ENCODE measurements at places on chromosomes 13 and 19.
A peak's percentile ranks its signal among the peaks of the same experiment; 100 is the strongest.

GRCh38 chr13:89786531-89786930 lies 1561.0 kb upstream of the MIR17HG start:
- DNase-seq = no peak

GRCh38 chr13:81779876-81780275 lies 1439.0 kb upstream of the SPRY2 start:
- DNase-seq = no peak

DNA sequence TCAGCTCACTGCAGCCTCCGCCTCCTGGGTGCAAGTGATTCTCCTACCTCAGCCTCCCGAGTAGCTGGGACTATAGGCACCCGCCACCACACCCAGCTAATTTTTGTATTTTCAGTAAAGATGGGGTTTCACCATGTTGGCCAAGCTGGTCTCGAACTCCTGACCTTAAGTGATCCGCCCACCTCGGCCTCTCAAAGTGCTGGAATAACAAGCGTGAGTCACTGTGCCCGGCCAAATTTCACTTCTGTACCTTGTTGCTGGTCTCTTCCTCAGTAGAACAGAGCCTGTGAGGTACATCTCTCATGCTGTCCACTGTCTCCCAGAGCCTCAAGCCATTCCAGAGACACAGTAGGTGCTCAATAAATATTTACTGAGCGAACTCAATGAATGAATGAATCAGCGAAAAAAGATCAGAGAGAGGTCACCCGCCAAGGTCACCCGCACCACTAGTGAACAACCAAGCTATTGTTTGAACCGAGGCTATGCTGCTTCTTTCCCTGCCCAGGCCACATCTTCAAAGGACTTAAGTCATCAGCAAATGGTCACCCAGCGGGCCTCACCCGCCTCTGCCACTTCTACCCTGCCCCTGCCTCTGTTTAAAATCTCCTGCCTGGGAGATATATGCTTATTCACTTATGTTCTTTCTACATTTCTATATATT lies 9.3 kb downstream of the TMEM143 start:
- DNase-seq = no peak

- DNase-seq = no peak
Measured at GRCh38 chr19:46603195-46603637, 2.1 kb downstream of the CALM3 start.

- no peak for DNase-seq
Measured at GRCh38 chr19:3556978-3557460, 367 bp downstream of the MFSD12 start.

- no peak for DNase-seq
Measured at GRCh38 chr13:46341112-46341711, 45.8 kb downstream of the RUBCNL start.

GRCh38 chr19:56310462-56310861 lies 4.2 kb downstream of the ZSCAN5A start:
- no peak for DNase-seq

- no peak for DNase-seq
Measured at GRCh38 chr13:46632176-46632575, 79.2 kb downstream of the LRCH1 start.

DNA sequence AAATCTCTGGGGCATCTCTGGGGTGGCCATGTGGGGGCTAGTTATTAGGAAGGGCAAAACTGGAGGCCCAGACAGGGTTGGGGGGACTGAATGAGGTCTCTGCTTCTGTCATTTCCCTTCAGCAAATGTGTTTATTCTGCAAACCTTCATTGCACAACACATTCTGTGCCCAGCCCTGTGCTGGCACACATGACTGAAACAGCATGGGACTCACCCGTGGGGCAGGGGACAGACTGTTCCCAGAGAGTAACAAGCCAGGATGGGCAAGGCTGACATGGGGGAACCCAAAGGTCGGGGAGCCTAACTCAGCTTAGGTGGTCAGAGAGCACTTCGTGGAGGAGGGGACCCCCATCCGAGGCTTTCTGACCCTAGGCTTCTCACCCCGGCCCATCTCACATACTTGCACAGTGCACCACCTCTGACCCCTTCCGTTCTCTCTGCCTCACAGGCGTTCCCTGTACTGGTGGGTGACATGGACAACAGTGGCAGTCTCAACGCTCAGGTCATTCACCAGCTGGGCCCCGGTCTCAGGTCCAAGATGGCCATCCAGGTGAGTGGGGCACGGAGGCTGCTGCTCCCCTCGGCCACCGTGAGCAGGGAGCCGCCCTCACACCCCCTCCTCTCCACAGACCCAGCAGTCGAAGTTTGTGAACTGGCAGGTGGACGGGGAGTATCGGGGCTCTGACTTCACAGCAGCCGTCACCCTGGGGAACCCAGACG lies 2.4 kb downstream of the TOMM40 start:
- DNase-seq = no peak

DNA sequence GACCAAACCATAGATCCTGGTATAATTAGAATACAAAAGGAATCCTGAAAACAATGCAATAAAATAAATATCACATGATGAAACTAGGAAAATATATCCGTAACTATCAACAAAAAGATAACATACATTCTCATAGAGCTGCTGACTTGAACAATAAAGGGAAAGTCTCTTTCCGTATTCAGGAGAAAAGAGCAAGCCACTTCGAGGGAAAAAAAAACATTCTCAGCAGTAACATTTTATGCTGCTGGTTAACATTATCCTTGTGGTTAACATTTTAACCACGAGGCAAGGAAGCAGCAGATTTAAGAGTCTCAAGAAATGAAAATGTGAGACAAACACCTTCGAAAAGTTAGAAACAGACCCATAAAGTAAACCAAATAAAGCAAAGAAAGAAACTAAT lies 25.8 kb downstream of the NALCN start:
- no peak for DNase-seq

DNA sequence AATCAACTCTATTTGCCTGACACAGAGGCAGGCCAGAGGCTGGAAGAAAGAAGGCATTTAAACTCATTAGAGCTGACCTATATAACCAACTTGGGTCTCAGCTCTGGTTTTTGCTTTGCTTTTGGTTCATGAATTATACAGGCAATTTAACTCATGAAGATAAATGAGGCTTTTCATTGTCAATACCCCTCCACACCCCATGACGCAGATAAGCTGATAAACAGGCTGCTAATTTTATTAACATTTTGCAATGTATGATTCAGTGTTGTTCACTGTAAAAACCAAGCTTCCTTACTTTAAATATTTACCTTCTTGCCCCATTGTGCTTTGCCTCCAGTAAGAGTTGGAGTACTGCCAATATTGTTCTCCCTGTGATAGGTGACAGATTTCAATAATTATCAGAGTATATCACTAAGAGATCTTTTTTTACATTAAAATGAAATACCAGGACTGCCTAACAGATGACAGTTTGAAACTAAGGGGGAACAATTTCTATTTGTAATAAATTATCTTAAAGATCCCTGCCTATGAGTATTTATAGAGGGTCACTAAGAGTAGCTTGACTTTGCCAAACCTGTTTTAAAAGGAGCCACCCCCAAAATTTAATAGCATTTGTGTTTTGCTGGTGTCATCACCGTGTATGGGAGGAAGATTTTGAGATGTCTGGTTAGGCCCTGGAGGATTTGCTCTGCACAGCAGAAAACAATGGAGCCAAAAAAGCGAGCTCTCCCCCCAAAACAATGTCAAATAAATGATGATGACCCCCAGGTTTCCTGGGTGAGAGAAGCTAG lies 472.7 kb upstream of the NBEA start:
- no peak for DNase-seq

DNA sequence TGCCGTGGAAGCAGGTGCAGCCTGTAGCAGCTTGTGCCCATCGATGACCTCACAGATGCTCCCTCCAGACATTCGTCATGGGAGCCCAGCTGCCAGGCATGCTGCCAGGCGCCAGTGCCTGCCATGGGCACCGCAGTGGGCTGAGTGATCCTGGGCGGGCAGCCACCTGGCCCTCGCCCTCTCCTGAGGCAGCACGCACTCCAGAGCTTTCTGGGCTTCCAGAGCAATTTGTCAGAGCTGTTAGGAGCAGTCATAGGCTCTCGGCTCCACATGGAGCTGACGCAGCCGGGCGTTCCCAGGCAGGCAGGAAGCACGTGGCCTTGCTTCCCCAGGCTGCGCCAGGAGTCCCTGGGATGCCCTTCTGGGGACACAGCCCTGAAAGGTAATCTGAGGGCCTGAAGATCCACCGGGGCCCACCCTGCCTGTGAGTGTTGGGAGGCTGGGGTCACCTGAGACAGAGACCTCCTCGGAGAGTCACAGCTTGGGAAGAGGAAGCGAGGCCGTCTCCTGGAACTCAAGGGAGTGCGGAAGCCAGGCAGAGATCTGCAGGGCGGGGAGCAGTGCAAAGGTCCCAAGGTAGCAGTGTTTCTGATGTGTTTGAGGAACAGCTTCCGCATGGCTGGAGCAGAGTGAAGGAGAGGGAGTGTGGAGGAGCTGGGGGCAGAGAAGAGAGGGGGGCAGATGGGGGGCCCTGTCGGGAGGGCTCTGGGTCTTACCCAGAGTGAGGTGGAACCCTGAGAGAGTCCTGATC lies 50.6 kb downstream of the DPF1 start:
- no peak for DNase-seq

GRCh38 chr13:30802953-30803478 lies 67.7 kb downstream of the ALOX5AP start:
- no peak for DNase-seq

GRCh38 chr19:40139533-40140287 lies 49.0 kb upstream of the ZNF780A start:
- peak; percentile 38 for DNase-seq

DNA sequence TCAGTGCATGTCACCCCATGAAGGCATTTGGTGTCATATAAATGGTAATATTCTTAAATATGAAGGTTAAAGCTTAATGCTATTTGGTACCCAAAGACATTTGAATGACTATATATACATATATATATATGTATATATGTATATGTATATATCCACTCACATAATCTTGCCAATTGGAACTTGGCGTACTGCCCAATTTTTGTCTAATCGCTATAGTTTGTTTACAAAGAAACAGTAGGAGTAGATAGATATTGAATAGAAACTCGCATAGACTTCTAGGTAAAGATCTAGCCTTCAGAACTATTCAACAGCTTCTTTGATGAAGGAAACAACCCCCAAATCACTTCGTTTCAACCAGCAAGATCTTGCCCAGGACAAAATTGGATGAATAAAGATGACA lies 24.1 kb downstream of the KLF5 start:
- DNase-seq = no peak

GRCh38 chr13:24096659-24097058 lies 63.9 kb upstream of the SPATA13 start:
- no peak for DNase-seq

DNA sequence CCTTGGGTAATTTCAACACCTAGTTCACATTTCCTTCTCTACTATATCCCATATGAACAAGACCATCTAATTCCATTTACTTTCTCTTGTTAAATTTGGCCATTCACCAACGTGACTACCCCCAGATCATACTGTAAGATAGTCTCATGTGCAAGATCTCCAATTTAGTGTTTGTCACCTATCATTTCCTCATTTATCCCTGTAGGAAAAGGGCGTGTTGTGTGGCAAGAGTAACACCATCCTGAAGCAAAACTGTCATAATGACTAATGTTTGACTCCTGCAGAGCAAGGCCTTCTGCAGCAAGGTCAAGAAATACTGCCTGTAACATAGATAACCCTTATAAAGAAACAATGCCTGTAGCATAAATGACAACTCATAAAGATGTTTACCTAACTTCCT lies 51.3 kb downstream of the SUCLA2 start:
- no peak for DNase-seq

- DNase-seq = no peak
Measured at GRCh38 chr19:16206046-16206605, 8.4 kb downstream of the AP1M1 start.

GRCh38 chr19:35816262-35816661 lies 3.6 kb upstream of the PRODH2 start:
- no peak for DNase-seq

DNA sequence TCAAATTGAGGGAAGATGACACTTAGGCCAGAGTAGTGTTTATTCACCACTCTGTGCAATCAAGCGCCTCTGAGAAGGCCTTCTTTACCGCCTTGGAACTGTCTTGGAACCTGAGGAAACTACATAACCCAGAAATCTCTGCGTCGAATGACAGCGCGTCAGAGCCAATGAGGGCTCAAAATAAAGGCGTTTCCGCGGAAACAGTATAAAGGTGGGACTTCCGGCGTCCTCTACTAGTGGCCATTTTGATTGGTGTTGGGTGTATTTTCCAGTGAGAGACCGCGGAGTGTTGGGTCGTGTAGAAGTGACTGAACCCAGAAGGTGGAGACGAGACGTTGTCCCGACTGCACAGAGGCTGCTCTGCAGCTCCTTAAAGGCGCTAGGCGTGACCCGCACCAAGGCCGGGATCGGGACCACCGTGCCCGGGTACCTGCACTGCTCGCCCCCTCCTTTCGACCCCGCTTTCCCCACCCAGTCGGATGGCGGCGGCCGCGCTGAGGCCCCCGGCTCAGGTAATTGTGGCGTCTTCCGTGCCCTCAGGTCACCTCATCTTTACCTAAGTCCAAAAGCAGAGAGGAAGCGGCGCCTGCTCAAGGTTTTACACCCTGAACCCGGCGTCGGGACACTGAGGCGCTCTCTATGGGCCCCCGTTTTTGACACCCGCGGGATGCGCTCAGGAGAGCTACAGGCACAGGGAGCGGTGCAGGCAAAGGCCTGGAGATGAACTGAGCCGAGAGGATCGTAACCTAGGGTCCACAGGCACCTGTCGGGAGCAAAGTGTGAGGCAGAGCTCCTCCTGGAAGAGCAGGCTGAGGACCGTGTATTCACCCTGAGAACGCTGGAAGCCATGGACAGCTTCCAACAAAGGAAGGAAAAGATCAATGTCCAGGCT lies at the start of gene ZNF776:
TSS of gene ZNF776 (plus strand) at position 236 of the 892 bp plus-strand sequence. CDS start at position 480, 244 bp downstream.
- DNase-seq = peak; percentile 80

DNA sequence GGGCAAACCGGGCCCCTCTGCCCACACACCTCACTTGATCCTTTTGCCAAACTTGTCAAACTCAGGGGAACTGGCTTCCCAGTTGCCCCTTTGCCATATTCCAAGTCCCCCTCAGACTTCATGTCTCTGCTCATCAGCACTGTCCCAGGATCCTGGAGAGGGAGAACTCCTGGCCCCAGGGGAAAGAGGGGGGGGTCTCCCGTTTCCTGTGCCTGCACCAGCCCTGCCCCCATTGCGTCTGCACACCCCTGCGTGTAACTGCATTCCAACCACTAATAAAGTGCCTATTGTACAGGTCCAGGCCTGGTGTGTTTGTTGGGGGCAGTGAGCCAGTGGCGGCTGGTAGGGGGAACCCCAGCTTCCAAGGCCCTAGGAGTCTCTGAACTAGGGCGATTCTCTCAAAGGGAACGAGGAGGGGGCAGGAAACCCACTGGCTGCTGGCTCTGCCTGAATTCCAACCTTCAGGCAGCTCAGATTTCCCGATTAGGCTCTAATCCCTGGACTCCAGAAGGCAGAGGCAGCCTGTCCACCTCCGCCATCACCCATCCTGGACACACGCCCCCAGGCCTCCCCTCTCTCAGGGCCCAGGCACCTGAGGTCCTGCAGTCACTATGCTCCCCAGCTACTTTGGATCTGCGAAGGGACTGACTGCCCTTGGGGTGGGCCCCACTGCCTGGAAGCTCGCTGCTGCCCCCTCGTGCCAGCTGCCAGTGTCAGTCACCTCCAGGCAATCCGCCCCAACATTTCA lies 9.7 kb upstream of the ILF3 start:
- DNase-seq = no peak
